Cerebellum (tissue), 4 donors: ENCODE measurements at places on chromosomes 2 and 18. TPM values are rescaled to one million over a fixed set of nuclear protein-coding genes. Genes with fewer than 3 reads are reported as not detected.

GRCh38 chr2:159616286-159616701 is at the start of gene BAZ2B:
TSS of gene BAZ2B (minus strand) at chr2:159616548. CDS start at chr2:159478719, 137,829 bp downstream.
- DNase-seq = peak; percentile 60

DNA sequence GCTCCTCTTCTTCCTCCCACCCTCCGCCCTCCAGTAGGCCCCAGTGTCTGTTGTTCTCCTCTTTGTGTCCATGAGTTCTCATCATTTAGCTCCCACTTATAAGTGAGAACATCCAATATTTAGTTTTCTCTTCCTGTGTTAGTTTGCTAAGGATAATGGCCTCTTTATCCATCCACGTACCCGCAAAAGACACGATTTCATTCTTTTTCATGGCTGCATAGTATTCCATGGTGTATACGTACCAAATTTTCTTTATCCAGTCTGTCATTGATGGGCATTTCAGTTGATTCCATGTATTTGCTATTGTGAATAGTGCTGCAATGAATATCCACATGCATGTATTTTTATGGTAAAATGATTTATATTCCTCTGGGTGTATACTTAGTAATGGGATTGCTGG is 82.2 kb downstream of the COPS8 start:
- no peak for DNase-seq

- DNase-seq = no peak
These were observed 92.9 kb downstream of the COL5A2 start for GRCh38 chr2:189086710-189087109.

GRCh38 chr2:203741566-203741965 is 35.1 kb downstream of the CD28 start:
- no peak for DNase-seq

- no peak for DNase-seq
These were observed 10.1 kb downstream of the RND3 start for GRCh38 chr2:150477347-150477746.

DNA sequence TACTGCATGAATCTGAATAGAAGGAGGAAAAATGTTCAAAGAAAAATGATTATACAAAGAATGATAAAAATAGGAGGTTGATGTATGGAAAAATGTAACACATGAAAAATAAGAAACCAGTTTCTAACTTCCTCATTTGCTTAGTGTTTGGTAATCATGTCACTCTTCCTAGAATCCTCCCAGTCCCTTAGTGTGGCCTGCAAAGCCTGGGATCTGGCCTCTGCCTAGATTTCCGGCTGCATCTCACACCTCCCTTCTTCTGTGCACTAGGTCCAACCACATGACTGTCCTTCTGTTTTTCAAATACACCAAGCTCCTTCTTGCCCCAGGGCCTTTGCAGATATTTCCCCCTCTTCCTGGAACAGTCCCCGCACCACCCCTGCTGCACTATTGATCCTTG is 76.8 kb upstream of the RBMS1 start:
- no peak for DNase-seq

GRCh38 chr2:43092520-43093179 is 133.8 kb downstream of the ZFP36L2 start:
- DNase-seq = no peak

DNA sequence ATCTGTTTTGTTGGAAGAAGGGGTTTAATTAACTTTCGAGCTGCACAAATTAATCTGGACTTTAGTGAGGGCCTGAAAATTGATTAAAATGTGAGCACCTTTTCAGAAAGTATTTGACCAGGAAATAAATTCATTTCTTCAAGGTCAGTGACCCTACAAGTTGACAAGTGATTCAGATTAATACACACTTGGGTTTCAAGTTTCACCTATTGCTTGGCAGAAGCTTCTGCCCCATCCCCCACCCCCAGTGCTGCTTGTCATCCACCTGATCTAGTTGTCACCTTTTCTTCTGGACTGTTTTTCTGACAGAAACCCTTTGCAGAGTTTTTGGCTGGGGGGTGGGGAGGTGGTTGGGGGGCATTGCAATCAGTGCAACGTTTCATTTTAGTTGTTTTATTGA is 46.2 kb downstream of the RPRM start:
- no peak for DNase-seq

- DNase-seq = no peak
These were observed 37.7 kb upstream of the MEX3C start for GRCh38 chr18:51235009-51235789.

GRCh38 chr2:154368153-154368552 is 330.3 kb upstream of the KCNJ3 start:
- DNase-seq = no peak

DNA sequence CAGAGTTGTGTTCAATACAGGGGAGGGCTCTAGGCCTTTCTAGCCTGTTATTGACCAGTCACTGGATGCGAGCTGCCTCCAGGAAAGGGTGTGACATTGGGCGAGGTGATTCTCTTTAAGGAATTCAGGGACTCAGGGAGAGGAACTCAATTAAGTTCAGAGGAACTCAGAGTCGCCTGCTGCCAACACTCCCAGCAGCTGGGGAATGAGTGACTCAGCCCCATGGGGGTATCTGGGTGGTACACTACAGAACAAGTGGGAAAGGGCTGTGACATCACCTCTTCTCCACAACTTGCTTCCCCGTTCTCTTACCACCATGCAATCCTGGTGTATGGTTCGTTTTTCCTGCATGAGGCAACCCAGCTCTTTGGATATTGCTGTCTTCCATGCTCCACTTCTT is 50.4 kb upstream of the CYRIA start:
- no peak for DNase-seq

GRCh38 chr2:149313512-149313972 is 16.8 kb upstream of the LYPD6 start:
- peak; percentile 13 for DNase-seq

DNA sequence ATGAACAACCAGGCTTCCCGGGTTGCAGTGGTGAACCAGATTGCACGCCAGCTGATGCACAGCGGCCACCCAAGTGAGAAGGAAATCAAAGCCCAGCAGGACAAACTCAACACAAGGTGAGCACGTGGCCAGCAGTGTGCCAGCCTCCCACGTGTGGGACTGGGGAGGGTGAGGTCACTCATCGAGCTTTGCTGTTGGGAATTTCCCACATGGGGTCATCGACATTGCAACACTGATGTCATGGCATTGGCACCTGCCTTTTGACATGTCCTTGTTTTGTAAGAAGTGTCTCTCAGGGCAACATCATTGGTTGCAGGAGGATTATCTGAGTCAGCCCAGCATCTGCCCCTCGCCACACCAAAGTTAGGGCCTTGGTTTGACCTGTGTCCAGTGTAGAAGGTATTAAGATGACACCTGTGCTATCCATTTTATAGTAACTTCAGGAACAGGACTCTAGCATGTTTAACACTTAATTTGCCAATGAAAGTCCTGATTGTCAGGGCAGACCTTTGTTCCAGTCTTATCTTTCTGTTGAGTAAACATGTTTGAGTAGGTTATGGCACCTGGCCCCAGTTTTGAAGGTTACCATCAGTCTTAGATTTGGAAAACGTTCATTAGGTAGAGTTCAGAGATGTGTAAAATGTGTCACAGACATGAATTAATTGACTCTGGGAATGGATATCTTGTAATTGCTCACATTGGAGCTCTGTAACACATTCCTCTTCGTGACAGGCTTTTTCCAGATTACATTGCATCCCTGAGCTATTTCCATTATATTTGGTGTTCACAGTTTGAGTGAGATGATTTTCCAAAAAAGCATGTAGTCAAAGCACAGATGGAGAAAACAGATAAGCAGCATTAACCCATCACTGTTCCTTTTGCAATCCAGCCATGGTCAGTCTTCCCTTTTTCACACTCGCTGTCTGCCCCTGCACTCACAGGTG is 93.3 kb upstream of the EML6 start:
- no peak for DNase-seq

DNA sequence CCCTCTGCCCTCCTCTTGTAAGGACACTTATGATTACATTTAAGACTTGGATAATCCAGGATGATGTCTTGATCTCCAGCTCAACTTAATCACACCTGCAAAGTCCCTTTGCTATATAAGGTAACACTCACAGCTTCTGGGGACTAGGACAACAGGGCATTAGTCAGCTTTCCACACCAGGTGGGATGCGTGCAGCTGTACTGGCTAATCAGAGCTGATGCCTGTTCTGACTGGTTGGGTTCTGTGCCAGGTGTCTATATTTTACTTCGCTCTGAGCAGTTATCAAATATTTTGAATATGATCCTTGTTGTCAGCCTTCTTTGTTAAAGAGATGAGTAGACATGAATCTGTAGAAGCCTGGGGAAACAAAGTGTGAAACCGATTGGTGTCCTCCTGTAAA is 115.5 kb upstream of the ATP8B1 start:
- DNase-seq = no peak

GRCh38 chr18:45464619-45465018 is 150.7 kb upstream of the SLC14A2 start:
- peak; percentile 55 for DNase-seq

DNA sequence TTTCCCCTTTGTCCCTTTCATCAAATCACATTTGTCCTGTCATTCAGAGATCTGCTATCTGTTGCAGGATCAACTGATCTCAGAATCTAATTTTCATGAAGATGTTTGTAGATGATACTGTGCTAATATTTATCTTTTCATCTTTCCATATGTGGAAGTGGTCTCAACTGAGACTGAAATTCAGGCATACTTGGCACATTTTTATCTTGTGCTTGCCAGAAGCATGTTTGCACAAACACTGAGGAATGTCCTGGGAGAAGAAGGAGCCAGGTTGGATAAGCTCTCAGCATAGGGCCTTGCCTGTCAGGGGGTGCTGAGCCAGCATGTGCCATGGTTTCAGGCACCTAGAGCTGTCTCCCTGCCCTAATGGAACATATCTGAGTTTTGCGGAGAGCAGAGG is 24.5 kb upstream of the MMADHC start:
- no peak for DNase-seq

DNA sequence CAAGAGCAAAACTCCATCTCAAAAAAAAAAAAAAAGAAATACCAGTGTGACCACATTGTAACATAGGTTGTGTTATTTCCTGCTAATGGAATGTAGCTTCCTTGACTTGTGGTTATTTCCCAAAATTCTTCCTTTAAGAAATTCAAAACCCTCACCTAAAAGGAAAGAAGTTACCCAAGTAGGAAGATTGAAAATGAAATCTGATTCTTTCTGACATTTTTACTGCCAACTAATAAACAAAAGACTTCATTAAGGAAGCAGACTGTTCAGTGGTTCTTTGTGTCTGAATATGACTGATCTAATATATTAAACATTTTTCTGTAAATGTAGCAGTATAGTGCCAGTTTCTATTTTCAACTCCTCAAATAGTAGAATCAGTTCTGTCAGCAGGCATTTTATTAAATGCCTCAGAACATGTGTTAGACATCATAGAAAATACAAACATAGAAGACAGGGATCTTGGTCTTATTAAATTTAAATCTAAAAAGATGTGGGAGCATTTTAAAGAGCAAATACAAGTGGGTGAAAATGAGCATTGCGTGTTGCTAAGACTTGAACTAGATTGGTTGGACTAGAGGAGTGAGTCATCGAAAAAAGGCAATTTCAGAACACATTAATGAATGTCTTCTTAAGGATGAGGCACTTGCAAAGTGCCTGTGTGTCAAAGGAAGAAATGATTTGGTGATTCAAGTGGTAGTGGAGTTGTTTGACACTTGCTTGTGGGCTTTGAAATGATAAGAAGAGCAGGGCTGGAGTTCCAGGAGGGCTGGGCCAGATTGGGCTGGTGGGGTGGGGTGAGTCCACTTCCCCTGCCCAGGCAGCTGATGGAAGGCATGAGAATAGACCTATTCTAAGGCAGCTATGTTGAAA is 53.4 kb downstream of the PKP4 start:
- DNase-seq = no peak

- DNase-seq = no peak
These were observed 166.7 kb downstream of the MCFD2 start for GRCh38 chr2:46748735-46749531.

GRCh38 chr2:29335396-29335795 is 220.2 kb downstream of the CLIP4 start:
- no peak for DNase-seq

- DNase-seq = no peak
These were observed 50.6 kb downstream of the PXDN start for GRCh38 chr2:1693723-1694122.

- no peak for DNase-seq
These were observed 34.9 kb downstream of the GPD2 start for GRCh38 chr2:156470975-156471583.

DNA sequence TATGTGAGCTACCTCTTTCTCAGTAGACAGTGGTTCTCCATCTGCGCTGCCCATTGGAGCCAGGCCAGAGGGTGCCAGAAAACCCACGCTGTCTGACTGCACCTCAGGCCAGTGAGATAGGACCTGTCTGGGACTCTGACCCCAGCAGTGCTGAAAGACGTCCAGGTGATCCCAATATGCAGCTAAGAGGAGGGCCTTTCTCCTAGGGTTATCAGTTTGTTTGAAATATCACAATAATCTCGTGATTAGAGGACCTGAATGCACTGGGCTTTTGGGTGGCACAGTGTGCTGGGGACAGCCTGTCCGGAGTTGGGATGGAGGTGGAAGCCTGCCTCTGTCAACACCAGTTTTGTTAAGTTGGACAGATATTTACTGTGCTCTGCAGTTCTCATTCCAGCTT is 216.3 kb downstream of the LDLRAD4 start:
- DNase-seq = no peak

GRCh38 chr18:75066936-75067335 is 142.0 kb downstream of the PTGR3 start:
- DNase-seq = no peak

DNA sequence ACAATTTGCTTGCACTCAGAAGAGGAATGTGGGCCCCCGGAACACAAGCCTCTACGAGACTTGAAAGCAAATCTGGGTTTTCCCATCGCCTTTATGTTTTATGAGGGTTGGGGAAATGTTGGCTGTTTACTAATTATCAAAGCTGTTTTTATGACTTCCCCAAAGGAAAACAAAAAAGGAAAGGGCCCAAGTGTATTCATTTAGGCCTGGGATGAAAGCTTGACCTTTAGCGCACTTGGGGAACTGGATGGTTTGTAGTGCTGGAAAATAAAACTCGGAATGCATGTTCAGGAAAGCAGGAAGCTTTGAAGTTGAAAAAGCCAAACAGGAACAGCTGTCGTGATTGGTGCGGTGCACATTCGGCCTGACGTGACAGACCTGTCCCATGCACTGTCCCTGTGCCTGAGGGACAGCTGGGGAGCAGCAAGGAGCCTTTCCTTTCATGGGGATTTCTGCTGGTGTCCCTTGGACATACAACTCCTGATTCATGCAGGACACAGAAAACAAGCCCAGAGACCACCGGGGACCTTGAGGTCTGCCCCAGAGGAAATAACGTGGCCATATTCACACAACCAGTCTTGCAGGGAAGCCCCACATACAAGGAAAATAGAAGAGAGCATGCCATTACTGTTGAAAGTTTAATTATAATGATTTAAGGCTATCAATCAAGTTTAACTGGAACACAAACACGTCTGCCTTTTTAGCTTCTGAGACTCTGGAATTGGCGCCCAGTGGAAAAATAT is 169.7 kb upstream of the APCDD1 start:
- DNase-seq = no peak

GRCh38 chr2:227160164-227160563 is 3.8 kb downstream of the COL4A4 start:
- no peak for DNase-seq

SLC1A4 gene
- total RNA-seq = 44.3 TPM

IL37 gene
- not detected for total RNA-seq

PIK3C3 gene
- total RNA-seq = 76.7 TPM

IGFBP5 gene
- total RNA-seq = 60.9 TPM

CAPN14 gene
- 2.8 TPM for total RNA-seq

SCG2 gene
- 31.7 TPM for total RNA-seq

RPE gene
- total RNA-seq = 73.0 TPM

RNU2-63P gene
- not detected for total RNA-seq

PPM1B gene
- 81.0 TPM for total RNA-seq

PRSS56 gene
- total RNA-seq = 0.18 TPM

SERPINB11 gene
- not detected for total RNA-seq

TNFAIP6 gene
- 0.27 TPM for total RNA-seq

WDR7 gene
- 87.1 TPM for total RNA-seq

VIT gene
- total RNA-seq = 3.4 TPM

TGFA gene
- 11.2 TPM for total RNA-seq

RAB6C gene
- total RNA-seq = 1.2 TPM

TDRD15 gene
- total RNA-seq = 0.18 TPM
